ENCODE measurements at places on chromosomes 11 and 22.

- DNase-seq: no peak
These were observed 1012.1 kb downstream of the OPCML start for GRCh38 chr11:132520199-132520598.

DNA sequence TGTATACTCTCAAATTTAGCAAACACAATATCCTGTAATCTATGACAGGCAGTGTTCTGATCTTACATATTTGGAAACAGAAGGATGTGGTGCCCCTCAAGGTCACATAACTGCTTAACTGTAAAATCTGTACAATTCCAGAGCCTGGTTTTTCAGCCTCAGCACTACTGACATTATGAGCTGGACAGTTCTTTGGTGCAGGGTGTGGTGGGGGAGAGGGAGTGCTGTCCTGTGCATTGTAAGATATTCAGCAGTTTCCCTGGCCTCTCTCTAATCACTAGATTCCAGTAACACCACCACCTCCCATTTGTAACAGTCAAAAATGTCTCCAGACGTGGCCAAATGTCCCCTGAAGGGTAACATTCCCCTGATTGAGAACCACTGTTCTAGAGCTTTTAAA lies 1.8 kb upstream of the OR5B21 start:
- DNase-seq: no peak

- DNase-seq: no peak
These were observed 48.2 kb downstream of the RTL6 start for GRCh38 chr22:44449683-44450425.

GRCh38 chr11:1770528-1770927 lies 6.8 kb upstream of the CTSD start:
- DNase-seq: no peak

DNA sequence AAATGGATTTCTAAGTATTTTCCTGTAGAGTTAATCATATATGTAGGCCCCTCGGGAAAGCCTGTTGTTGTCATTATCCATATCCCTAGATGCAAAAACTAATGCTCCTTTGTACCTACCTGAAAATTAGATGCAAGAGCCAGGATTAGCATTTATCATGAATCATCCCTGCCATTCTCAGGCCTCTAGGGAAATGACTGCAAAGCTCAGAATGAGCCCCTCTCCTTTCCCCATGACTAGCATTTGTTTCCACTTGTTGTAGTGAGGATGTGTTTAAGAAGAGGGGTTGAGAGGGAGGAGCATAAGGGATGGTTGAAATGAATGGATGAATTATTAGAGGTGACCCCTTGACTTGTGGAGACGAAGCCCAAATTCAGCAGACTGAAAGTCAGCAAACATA lies 537.9 kb downstream of the NTM start:
- no peak for DNase-seq

DNA sequence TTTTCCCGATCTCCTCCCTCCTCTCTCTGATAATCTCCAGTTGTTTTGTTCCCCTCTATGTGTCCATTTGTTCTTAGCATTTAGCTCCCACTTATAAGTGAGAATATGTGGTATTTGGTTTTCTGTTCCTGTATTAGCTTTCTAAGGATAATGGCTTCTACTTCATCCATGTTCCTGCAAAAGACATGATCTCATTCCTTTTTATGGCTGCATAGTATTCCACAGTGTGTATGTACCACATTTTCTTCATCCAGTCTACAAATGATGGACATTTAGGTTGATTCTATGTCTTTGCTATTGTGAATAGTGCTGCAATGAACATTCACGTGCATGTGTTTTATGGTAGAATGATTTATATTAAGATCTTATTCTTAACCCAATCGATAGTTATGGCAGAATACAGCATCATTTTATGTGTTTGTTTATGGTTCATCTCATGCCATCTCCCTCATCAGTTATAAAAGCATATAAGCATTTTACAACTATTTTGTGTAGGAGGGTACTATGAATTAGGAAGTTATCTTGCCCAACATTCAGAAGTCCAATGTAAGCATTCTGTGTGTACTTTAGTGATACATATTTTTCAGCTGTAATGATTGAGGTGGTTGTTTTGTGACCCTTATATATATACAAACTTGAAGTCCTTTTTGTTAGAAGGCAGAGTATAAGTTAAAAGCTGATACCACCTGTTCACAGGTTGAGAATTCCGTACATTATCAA lies 3.2 kb downstream of the MS4A3 start:
- DNase-seq: no peak

GRCh38 chr11:29040489-29040888 lies 932.3 kb downstream of the METTL15 start:
- DNase-seq: no peak

DNA sequence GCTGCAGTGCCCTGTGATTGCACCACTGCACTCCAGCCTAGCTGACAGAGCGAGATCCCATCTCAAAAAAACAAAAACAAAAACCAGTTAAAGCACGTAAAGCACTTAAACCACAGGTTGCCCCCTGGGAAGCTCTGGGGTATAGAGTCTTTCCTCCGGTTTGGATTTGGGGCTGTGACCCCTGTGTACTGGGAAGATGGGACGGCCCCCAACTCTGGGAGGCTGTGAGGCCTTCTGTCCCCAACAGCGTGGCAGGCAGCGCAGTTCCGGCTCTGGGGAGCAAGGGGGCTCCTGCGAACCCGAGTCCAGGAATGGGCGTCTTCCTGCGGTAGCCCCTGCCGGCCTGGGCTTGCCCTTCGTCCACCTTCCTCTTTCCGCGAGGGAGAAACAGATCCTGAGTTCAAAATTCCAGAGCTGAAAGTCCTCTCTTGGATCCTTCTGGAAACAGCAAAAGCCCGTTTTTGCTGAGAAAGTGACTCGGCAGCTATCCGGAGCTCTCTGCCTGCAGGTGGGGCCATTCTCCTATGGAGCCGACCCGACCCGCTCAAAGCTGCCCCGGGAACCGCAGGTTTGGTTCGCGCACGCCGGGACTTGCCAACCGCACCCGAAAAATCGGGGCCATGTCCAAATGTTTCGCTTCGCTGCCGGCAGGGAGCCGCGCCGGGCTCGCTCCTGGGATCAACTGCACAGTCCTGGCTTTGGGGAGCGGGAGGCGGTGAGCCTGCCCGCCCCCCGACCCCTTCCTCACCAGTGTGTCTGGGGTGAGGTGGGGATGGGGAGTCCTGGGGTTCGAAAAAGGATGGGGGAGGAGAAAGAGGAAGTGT lies 36.3 kb upstream of the POLA2 start:
- peak; percentile 36 for DNase-seq

- DNase-seq: peak; percentile 26
These were observed 40.4 kb upstream of the AKIP1 start for GRCh38 chr11:8870411-8871170.

DNA sequence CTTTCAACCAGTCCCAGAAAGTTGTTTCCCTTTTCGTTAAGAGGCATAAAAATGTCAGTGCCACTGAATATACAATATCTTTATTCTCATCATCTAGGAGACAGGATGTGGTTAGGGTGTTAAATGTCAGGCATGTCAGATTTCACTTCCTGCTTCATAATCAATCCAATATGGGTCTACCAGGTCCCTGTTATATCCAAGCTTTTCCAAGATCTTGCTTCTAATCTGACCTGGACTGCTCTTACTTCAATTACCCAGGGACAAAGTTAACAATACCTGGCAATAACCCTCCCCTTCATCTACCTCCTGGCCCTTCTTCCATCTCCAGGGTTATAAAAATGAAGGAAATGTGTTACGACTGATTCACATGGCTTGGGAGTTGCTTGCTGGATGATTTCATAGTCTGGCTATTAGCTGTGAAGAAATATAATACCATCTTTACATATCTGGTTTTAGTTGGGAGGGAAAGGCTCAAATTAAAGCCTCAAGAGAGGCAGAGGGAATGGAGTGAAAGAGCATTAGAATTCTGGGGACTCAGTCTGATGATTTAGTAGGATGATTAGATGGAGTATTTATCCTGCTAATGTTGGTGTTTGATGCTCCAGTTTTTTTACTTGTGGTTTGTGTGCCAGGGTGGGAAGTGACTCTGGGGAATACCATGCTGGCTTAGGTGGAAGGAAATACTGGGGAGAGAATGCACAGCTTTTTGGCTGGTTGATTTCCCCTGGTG lies 534.3 kb downstream of the ETS1 start:
- DNase-seq: no peak

GRCh38 chr11:1654388-1655167 lies 25.0 kb downstream of the KRTAP5-5 start:
- DNase-seq: no peak

GRCh38 chr22:46614025-46614931 lies 5.9 kb upstream of the GRAMD4 start:
- DNase-seq: no peak

- no peak for DNase-seq
These were observed 186.8 kb downstream of the FAM181B start for GRCh38 chr11:82546661-82547557.

GRCh38 chr11:120035756-120036155 lies 102.2 kb downstream of the TRIM29 start:
- no peak for DNase-seq

- DNase-seq: no peak
These were observed 55.4 kb downstream of the LIF start for GRCh38 chr22:30191040-30191701.

GRCh38 chr11:128343135-128343514 lies 244.2 kb downstream of the ETS1 start:
- DNase-seq: no peak

DNA sequence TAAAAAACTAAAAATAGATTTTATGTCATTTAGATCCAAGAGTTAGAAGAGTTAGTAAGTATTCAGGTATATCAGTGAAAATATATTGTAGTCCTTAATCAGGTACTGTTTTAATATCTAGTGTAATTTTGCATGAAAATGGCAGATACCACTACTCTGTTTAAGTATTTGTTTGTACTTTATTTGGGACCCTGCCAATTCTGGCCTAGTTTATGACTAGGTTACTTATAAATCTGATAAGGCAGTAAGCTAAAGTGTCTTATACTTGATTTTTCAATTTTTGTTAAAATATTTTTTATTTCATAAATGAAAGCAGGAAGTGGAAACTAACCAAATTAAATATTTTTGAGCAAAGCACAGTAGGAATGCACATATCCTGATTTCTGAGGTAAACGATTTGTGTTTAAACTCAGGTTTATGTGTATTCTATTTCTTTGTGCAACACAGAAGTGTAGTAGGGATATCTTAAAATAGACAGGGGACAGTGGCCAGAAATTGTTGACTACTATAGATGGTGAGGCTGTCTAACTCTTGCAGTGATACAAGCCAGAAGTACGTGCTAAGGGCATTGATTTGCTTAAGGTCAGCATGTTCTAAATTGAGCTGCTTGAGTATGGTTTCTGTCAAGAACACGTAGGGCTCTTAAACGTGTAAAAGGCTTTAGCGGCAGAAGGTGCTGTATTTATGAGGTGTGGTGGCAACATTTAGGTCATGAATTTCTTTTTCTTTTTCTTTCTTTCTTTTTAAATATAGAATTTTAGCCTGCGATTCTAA lies 34.0 kb downstream of the HIPK3 start:
- DNase-seq: no peak

GRCh38 chr22:26646158-26646557 lies 11.2 kb upstream of the MIAT start:
- no peak for DNase-seq

DNA sequence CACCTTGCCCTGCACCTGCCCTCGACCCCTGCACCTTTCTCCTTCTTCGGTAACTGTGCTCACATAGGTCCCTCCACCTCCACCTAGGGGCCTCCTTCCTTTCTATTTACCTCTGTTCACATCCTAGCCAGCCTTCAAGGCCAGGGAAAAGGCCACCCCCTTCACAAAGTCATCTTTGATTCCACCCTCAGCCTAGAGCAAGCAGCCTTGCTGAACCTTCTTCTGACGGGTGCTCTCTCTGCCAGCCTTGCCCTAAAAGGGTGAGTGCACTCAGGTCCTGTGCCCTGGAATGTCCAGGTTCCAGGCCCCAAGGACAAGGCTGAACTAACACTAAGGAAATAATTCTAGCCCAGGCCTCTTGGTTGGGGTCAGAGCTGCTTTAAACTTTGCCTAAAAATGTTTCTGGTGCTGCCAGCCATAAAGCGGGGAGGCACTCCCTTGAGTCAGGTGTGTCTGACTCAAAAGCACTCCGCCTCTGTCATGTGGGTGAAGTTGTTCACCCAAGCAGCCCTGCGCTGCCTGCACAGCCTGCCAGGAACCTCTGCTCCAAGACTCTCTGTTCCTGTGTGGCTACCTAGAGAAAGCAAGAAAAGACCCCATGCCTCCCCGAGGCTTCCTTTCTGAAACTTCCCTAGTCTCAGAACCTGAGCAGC lies 9.2 kb upstream of the FAM83F start:
- no peak for DNase-seq

DNA sequence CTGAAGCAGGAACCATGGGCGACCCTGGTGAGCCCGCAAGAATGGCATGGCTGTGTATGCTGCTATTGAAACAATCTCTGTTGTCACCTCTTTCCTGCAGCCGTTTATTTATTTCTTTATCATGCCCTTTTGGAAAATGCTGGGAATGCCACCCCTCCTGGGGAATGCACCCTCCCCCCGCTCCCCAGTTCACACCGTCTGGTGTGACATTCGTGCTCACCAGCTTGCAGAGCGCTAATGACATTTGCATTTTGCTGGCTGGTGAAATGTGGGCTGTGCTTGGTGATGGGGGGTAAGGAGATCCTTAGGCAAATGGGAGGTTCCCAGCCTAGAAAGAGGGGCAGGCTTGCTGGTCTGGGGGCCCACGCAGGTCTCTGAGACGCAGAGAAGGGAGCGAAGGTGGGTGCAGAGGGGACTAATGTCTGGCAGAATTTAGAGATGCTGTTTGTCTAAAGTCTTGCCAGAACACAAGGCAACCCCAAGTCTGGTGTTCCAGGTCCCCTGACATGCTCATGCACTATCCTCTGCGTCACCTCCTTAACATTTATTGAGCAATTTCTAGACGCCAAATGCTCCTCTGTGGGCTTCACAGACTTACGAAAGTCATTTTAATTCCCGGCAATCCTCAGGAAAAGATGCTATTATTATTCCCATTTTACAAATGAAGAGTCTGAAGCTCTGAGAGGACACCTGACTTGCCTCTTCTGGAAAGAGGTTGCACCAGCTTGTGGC lies 91.7 kb downstream of the TP53I11 start:
- DNase-seq: no peak

GRCh38 chr22:35604621-35605368 lies 12.3 kb downstream of the MB start:
- no peak for DNase-seq

DNA sequence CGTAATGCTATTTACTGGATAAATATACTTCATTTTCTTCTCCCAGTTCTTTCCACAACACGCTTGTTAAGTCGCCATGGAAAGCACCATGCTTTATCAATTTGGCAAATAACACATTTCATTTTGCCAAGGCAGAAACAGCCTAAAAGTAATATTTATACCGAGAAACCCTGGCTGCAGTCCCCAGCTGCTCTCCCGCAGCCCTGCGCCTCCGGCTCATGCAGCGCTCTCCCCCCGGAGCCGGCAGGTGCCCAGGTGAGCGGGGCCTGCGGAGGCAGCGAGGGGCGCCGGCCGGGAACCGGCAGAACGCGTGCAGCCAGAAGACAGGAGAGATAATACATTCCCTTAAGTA lies 681 bp upstream of the ARHGEF12 start:
- DNase-seq: no peak
